BE2C (cell line): ENCODE measurements at places on chromosomes 6 and 20.

GRCh38 chr20:13441388-13441787 is 197.3 kb downstream of the TASP1 start:
- DNase-seq, result no peak

GRCh38 chr6:51684603-51685002 is 402.8 kb downstream of the PKHD1 start:
- DNase-seq, result no peak

- no peak for DNase-seq
These were observed 77.3 kb downstream of the C6orf52 start for GRCh38 chr6:10617008-10617696.

DNA sequence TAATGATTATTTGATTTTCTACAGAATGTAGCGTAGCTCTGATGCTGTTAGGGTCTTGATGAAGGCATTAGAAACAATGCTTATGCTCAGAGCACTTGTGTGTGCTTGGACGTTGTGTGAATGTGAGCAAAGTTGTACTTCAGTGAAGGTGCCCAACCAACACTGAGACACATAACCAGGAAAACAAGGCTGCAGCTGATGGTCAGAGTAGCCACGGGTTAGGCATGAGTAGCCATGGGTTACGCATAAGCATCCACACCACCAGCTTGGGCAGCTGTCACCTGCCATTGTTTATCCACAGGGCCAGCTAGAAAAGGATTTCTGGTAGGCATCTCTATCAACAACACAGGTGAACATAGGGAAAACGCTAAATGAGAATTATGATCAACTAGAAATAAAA is 326.6 kb downstream of the NRN1 start:
- no peak for DNase-seq

GRCh38 chr20:2760297-2760951 is 40.0 kb downstream of the CPXM1 start:
- DNase-seq, result no peak
